Left hindlimb (tissue), 1 donor: ENCODE measurements at places on chromosomes 2 and 18.
A peak's percentile ranks its signal among the peaks of the same experiment; 100 is the strongest.

GRCh38 chr2:62221141-62221540 is 25.2 kb downstream of the B3GNT2 start:
- DNase-seq, result no peak

GRCh38 chr2:149562324-149562723 is 25.3 kb downstream of the MMADHC start:
- no peak for DNase-seq

- DNase-seq, result no peak
These were observed 193 bp downstream of the MBOAT2 start for GRCh38 chr2:9003366-9003615.

GRCh38 chr2:26699295-26699694 is 6.8 kb downstream of the KCNK3 start:
- no peak for DNase-seq

DNA sequence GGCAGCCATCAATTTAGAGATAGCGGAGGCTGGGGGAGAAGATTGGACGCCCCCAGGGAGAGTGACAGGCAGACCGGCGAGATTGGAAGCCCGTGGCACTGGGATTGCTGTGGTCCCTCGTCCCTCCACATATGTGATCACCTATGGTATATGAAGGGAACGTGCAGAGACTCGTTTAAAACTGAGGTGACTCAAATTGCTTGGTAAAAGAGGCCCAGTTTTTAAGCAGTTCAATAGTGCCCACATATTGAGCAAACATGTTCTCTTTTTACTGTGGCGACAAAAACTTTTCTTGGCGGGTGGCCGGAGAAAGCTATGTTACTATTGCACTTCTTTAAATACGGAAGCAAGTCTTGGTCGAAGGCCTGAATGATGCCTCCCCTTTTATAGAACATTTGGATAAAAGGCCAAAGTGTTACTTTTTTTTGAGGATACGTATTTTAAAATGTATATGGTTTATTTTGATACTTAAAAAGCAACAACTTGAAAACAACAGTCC is 9.1 kb downstream of the B3GNT2 start:
- DNase-seq, result no peak

GRCh38 chr18:62170857-62171256 is 16.0 kb downstream of the PIGN start:
- DNase-seq, result no peak

GRCh38 chr2:127140538-127140937 is 33.6 kb upstream of the BIN1 start:
- no peak for DNase-seq

DNA sequence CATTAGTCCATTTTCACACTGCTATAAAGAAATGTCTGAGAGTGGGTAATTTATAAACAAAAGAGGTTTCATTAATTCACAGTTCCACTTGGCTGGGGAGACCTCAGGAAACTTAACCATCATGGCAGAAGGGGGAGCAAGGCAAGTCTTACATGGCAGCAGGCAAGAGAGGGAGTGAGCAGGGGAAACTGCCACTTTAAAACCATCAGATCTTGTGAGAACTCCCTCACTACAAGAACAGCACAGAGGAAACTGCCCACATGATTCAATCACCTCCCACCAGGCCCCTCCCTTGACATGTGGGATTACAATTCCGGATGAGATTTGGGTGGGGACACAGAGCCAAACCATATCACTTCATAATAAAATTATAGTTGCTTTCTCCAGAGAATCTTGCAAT is 365.5 kb upstream of the ID2 start:
- no peak for DNase-seq

- DNase-seq, result peak; percentile 82
These were observed 103.5 kb upstream of the CTDP1 start for GRCh38 chr18:79575891-79576685.
